ENCODE measurements at places on chromosomes 1 and 21.
A peak's percentile ranks its signal among the peaks of the same experiment; 100 is the strongest.

GRCh38 chr1:228976316-228976715 is 241.0 kb downstream of the RHOU start:
- no peak for DNase-seq

DNA sequence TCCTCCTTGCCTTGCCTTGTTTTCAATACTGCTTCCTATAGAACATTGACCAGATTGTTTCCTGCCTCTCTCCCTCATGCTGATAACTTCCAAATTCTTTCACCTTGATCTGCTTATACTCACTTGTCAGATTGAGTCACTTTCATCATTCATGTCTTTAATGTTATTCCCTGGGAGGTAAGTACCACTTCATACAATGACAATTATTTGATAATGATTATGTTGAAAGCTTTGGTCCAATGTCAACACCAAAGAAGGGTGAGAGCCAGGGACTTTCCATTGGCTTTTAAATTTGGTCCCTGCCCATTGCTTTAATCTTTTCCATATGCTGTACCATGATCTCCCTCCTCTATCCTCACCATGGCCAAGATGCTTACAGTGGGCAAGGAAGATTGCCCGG is 137.4 kb downstream of the SYT2 start:
- no peak for DNase-seq

GRCh38 chr21:44499211-44499560 is 40.8 kb downstream of the KRTAP10-1 start:
- DNase-seq = no peak

DNA sequence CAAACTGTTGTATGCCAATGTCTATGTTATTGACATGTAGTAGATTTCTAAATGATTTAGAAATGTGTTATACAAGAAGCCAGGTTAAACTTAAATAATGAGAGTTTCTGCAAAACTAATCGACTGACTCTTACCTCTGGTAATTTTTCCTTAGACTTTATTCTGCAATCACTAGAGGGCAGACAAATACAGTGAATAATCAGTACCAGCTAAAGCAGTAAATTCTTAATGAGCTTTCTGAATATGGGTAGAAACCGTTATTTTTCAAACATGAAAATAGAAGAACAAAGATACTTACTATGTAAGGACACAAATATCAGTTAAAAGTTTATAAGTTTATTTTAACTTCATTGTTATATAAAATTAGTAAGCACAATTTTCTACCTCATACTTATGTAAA is 97.9 kb upstream of the RGS1 start:
- DNase-seq = no peak

- no peak for DNase-seq
These were observed 278.9 kb downstream of the TGFB2 start for GRCh38 chr1:218624052-218624451.

DNA sequence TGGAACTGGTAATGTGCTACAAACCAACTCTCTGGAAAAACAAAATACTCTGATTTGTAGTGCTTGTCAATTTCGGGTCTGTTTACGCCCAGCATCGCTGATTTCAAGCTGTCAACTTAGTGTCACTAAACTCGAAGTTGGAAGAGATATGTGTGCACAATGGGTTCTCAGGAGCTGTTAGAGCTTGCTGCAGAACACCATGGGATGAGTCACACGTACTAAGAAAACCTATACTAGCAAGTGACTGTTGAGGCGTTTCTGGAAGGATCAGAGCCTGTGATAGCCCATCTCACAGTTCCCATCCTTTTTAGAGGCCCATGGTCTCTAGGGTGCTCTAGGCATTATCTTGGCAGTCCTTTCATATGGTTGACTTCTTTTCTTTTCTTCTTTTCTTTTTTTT is 14.3 kb downstream of the GMEB1 start:
- no peak for DNase-seq

DNA sequence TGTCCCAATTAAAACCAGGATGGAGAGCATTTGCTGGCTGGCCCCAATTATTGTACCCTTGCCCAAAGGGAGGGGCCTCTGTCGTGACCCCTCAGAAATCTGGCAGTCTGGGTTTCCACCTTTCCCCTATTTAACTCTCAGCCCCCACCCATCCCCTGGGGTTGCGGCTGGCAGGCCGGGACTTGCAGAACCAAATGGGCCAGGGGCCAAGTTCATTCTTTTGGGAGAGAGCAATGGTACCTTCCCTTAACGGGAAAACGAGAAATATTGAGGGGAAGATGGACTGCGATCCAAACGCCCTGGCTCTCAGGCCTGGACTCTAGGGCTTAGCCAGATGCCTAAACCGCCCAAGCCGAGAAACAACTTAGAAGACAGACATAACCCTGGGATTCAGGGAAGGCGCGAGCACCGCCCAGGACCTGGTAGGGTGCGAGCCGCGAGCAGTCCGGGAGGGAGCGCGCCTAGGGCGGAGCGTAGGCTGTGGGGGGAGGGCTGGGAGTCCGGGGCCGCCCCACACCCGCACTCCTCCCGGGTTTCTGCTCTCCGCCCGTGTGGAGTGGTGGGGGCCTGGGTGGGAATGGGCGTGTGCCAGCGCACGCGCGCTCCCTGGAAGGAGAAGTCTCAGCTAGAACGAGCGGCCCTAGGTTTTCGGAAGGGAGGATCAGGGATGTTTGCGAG is at the start of gene SLC27A3:
TSS of gene SLC27A3 (plus strand) at position 628 of the 678 bp plus-strand sequence. CDS start 91 bp downstream, outside the sequence.
- no peak for DNase-seq

DNA sequence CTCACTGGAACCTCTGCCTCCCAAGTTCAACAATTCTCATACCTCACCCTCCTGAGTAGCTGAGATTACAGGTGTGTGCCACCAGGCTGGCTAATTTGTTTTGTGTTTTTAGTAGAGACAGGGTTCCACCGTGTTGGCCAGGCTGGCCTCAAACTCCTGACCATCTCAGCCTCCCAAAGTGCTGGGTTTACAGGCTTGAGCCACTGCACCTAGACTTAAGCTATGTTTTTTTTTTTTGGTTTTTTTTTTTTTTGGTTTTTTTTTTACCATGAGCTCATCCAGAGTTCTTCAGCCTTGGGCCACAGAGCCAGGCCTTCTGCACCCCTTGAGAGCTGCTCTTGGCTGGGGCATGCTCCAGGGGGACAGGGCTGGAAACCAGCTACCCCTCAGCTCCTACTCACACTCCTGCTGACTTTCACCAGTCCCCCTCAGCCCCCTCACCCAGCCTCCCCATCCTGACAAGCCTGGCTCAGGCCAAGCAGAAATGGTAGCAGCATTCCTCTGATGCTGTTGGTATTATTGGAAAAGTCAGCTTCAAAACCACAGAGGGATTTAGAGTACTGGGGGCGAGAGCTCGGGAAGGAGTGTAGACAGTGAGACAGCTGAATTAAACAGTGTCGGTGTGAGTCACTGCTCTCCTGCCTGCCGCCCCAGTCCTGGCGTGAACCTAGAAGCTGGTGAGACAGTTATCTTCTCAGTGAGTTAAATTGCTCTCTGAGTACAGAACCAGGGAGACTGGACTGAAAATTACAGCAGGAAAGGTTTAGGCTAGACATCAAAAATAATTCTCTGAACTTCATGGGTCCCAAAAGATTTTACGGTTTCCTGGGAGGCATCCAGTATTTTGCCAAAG is 63.7 kb downstream of the NAV1 start:
- peak; percentile 59 for DNase-seq

- no peak for DNase-seq
These were observed 1.7 kb downstream of the SDC3 start for GRCh38 chr1:30906631-30907441.

- no peak for DNase-seq
These were observed 12.8 kb downstream of the KCNJ15 start for GRCh38 chr21:38269576-38269936.

All from HS-5 (cell line).